Islet precursor cell (in vitro differentiated cells): ENCODE measurements at places on chromosomes 3 and 15.
A peak's percentile ranks its signal among the peaks of the same experiment; 100 is the strongest.

- no peak for DNase-seq
Observed at GRCh38 chr3:77420336-77420735, 380.4 kb downstream of the ROBO2 start.

DNA sequence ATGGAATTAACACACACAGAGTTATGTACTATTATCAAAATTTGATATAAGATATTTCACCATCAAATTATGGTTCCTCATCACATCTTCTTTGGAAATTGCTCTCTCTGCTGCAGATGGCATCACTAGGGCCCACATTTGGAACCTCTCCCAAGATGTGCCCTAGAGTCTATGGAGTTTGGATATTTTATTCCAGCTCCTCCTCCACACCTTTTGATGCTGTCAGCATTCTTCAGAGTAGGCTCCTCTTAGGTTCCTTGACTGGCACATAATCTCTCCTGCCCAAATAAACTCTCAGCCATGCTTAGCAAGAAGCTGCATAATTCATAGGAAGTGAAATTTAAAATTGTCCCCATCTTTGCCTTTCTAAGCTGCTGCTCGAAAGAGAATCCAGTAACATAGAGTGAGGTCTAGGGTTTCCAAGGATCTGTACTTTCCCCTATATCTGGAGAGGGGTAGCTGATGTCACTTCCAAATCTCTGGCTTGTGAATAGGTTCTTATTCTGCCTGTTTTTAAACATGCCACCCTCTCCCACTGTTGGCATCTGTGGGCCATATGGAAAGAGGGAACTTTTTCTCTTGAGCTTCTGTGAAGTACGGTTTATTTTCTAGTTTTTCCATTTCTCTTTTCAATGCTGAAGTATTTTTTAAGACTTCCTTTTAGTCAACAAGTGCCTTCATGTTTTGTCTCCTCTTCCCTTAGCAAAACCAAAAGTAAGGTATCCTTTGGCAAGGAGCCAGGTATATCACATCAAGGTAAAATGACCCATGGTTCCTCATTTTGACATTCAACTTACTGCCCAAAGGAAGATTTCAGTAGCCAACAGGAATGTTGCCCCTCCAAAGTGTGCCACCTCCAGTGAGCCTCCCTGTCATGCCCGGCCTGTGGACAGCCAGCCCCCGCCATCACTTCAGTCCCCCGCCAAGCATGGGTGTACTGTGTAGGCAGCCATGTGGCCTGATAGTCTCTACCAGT, 75.3 kb upstream of the C2CD4B start:
- DNase-seq, result no peak

- no peak for DNase-seq
Observed at GRCh38 chr3:2246873-2247648, 148.4 kb downstream of the CNTN4 start.

DNA sequence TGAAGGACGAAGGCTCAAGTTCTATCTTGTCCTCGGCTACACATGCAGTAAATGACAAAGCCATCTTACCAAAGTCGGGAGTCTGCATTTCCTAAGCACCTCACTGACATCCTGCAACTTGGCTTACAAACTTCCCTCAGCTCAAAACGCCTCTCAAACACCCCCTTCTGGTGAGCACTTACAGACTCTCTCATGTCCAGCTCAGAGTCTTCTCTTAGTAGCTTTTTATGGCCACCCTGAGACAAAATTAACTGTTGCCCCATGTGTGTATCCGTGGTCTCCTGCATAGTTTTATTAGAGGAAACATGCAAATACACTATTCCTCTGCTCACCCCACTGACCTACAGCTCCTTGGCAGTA, 819.7 kb downstream of the FHIT start:
- DNase-seq, result peak; percentile 56

- DNase-seq, result no peak
Observed at GRCh38 chr3:24608701-24609390, 114.2 kb upstream of the THRB start.

DNA sequence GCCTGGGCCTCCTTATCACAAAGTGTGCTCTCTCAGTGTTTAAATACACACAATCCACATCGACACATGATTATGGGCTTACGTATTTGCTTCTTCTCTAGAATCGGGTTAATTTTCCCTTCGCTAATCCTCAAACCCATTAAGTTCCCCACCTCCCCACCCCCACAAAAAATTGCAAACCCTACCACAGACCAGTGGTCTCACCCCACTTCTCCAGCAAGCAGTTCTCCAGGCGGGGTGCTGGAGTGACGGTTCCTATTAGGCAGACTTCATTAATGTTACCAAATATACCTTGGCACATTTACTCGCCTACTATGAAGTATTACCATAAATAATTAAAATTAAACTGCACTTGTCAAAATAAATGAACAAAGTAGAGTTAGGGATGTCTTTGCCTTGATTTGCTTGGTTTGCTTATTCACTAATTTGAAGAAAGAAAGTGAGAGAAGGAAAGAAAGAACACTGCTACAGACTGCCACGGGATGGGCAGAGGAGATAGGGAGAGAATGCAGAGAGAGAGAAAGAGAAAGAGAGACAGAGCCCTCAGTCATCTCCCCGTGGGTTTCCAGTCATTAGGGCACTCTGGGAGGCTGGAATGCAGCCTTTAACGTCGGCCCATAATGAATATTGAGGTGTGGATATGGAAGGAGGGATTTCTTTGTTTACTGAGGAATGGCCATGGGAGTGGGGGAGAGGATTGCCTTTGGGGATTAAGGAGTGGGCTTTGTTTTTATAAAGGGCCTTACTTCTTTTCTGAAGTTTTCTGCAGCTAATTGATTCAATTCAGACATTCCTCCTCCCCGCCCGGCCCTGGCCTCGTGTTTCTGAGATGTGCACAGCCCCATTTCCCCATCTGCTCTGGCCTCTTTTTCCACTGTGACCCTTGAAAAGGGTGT, 39.7 kb upstream of the POLG start:
- no peak for DNase-seq

- DNase-seq, result no peak
Observed at GRCh38 chr3:145522179-145522578, 638.8 kb downstream of the PLOD2 start.

DNA sequence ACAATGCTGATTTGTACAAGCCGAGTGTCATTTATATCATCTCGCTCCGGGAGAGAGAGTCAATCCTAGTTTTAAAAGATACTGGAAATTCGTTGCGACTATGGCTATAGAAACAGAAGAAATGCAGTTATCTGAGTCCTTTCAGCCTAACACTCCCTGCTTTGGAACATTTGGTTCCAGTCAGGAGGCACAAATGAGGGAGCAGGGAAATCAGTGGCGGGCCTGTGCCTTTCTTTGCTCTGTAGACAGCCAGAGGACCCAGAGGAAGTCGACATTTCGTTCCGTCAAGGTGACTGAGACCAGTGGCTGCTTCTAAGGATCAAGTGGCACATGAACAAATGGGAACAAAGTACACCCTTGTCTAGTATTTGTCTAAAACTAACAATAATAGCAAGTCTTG, 745 bp upstream of the RIOX2 start:
- DNase-seq, result no peak

GRCh38 chr3:30059240-30059639, 547.2 kb upstream of the TGFBR2 start:
- peak; percentile 58 for DNase-seq

DNA sequence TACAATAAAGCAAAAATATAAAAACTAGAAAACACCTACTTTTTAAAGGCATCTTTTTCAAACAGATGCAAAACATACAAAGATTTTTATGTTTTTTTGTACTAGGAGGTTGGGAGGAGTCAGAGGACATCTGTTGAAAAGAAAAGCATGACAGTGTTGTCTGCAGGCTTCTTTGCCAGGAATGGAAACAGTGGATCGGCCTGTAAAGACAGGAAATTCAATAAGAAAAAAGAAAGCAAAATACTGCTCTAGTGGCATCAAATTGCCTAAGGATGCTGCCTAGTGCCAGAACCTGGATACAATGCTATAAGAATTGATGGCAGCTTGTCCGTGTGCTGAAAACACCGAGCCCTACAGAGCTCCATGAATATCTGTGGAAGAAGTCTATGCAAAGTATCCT, 69.9 kb downstream of the TBC1D5 start:
- no peak for DNase-seq

GRCh38 chr3:44510000-44510368, 32.5 kb upstream of the ZNF445 start:
- DNase-seq, result no peak

- DNase-seq, result no peak
Observed at GRCh38 chr3:60142009-60142408, 1092.2 kb upstream of the CFAP20DC start.

DNA sequence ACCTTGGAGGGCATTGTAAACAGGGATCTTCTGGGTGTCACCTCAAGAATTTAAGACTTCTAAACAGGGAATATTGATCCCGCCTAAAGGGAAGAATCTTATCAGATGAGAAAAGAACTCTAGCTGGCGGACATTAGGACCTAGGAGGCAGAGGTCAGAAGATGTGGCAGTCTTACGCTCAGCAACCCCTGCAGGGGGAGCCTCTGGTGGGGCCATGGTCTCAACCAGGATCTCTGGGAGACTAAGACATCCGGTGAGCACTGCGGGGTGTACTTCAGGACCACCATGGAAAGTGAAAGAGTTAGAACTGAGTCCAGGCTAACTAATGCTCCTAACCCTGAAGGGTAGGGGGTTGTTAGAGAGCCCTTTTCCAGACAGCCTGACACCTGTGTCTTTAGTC, 295.2 kb downstream of the VGLL3 start:
- DNase-seq, result no peak

DNA sequence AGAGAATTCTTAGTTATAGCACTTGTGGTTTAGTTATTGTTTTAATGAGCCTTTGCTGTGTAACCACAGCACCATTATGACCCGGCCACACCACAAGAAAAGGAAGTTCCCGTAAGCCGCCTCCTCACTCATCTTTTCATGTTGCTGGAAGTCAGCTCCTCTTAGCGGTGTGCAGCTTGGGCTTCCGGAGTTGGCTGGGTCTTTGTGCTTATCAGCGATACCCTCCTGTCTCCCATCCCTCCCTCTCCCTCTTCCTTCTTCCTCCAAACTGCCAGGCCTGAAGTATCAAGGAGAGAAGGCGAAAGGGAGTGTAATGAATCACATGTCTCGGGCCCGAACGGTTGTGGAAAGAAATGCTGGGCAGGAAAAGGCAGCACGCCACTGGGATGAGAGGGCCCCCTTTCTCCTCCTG, 353.5 kb downstream of the MCTP2 start:
- peak; percentile 57 for DNase-seq

DNA sequence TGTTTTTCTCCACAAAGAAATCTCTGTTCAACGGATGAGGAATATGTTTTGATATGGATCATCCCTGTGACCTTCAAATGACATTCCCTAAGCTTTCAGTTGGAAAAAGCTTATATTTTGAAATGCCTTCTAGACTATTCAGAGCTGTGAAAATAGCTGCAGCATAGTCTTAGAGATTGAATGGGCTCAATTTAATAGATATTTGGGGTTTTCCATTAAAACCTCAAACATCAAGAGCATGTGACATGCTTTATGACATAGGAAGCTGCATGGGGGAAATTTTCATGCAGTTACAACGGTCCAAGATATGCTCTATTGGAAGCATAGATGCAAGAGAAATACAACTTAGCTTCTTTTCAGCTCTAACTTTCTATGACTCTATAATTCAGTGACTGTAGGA, 102.8 kb downstream of the LSAMP start:
- DNase-seq, result no peak

DNA sequence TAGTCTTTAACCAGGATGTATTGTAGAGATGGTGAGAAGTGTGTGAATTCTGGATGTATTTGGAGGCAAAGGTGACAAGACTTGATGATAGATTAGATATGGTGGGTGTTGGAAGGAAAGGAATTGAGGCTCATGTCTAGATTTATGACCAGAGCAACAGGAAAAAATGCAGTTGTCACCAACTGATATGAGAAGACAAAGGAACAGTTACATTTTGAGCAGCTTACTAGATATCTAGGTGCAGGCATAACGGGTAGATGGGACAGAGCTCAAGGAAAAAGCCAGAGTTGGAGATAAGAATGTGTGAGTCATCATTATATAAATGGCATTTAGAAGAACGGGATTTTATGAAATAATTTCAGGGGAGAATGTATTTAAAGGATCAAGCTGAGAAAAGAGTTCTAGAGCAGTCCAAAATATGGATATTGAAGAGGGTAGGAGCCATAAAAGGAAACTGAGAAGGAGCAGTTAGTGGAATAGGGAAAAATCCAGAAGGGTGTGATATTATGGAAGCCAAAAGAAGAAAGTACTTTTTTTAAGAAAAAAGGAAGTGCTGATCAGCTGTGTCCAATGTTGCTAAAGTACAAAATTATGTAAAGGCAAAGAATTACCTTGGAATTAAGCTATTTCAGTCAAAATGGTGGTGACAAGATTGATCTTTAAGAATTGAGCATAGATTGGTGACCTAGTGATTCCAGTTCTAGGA, 262.5 kb downstream of the CGGBP1 start:
- DNase-seq, result no peak

- DNase-seq, result no peak
Observed at GRCh38 chr15:69098771-69099170, 61.7 kb upstream of the GLCE start.

DNA sequence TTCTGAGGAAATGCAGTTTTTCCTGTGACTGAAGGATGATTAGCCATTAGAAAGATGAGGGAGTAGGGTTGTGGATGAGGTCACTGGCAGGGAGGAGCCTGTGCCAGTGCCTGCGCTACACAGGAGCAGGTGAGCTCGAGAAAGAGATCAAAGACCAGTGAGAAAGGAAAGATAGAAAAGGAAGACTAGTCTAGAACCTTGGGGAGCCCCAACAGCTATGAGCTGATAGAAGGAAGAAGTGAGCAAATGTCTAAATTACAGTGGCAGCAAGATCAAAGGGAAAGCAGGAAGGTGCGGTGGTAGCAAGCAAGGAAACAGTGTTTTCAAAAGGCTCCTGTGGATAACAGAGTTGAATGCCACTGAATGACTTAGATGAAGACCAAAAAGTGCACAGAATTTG, 39.6 kb downstream of the LNP1 start:
- DNase-seq, result no peak

DNA sequence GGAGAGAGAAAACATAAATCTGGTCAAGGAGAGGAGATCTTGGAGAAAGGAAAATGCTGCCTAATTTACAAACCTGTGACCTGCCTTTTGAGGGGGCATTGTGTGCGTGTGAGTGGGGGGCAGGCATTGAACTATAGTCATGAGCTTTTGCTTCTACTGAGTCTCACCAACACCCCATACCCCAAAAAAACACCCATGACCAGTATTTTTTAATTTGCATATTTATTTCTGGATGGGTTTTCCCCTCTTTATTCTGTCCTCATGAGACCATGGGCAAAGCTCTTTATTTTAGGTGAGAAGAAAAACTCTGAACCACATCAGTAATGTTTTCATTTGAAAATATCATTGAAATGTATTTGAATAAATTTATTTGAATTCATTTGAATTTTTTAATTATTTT, 20.6 kb downstream of the CD80 start:
- no peak for DNase-seq
